ENCODE measurements at places on chromosomes 2 and 18.

DNA sequence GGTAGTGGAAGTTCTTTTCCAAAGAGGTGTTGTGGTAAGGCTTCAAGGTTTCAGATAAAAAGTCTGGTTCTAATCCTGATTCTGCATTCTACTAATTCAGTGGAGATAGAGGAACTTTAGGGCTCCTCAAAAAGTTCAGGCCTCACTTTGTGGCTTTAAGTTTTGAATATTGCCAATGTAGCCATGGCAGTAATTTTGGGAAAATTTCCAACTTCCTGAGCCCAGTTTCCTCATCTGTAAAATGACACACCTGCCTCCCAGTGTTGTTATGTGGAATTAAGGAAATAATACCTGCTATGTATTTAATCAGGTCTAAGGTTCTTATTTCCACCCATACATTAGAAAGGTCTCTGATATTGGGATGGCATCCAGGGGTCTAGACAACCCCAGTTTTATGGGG, 147.6 kb upstream of the ITGA6 start:
- DNase-seq: no peak

DNA sequence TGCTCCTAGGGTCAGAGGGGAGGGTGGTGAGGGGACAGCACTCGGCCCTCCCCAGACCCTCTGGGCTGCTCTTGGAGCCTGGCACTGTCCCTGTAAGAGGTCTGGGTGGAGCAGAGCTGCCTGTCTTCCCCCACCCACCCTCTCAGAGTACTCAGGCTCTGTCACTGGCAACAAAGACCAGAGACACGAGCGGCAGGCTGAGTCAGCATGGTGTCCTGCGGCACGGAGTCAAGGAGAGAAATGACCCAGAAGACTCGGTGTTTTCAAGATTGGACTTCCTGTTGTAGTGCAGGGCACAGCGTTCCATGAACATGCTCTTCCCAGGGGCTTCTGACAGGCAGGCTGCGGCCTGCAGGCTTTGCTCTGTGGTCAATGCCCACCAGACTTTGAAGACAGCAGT, 19.9 kb downstream of the SIGLEC15 start:
- no peak for DNase-seq

GRCh38 chr2:892401-892800, 58.2 kb upstream of the SNTG2 start:
- DNase-seq: no peak

- no peak for DNase-seq
Measured at GRCh38 chr2:164388511-164388910, 232.8 kb downstream of the GRB14 start.

GRCh38 chr2:50953021-50953420, 78.9 kb downstream of the NRXN1 start:
- DNase-seq: no peak

DNA sequence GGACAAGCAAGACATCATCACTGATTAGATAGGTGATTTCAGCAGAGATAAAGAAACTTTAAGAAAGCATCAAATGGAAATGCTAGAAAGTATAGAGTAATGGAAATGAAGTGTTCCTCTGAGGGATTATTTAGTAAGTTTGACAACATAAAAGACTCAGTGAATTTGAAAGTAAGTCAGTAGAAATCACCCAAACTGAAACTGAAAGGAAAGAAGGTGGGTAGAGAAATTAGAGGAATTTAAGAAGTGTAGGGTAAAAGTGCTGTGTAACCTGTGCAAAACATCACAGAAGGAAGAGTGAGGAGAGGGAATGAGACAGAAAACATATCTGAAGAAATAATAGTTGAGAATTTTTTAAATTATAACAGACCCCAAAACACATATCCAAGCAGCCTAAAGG, 343.1 kb downstream of the CBLN2 start:
- no peak for DNase-seq

DNA sequence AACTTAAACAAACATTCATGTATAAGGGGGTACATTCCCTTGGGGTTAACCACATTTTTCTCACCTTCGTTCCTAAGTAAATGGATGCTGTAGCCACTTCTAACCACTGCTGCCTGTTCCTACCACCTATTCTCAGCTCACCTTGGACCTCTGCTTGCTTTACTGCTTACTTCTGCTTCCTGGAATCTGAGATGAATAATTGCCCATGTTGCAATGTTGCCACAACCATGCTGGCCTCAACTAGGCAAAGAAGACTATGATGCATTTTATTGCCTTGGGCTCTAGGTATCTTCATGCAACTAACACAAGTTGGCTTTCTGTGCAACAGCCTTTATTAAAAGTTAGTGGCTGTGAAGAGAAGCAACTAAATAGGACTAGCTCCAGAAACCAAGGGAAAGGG, 106.3 kb upstream of the TCF4 start:
- DNase-seq: no peak

Data from CD4-positive, alpha-beta T cell (primary cell).